ENCODE measurements at places on chromosomes 5 and 9. TPM values are rescaled to one million over a fixed set of nuclear protein-coding genes. Genes with fewer than 3 reads are reported as not detected.

The PCDHA13 gene
- not detected for total RNA-seq

The SHLD3 gene
- total RNA-seq, result 8.9 TPM

The FCN2 gene
- not detected for total RNA-seq

The GBGT1 gene
- total RNA-seq, result 1.2 TPM

The GKAP1 gene
- 13.4 TPM for total RNA-seq

The CYLC2 gene
- total RNA-seq, result not detected

The TAF1L gene
- total RNA-seq, result not detected
